ENCODE measurements at places on chromosomes 3 and 15. TPM values are rescaled to one million over a fixed set of nuclear protein-coding genes. Genes with fewer than 3 reads are reported as not detected.
A peak's percentile ranks its signal among the peaks of the same experiment; 100 is the strongest.

Gene CHRNB4
- 4.1 TPM for total RNA-seq

- no peaks in the 10 kb centered on the region for H3K27me3 ChIP-seq
- H3K4me1 ChIP-seq: no peaks in the 10 kb centered on the region
- no peak for DNase-seq
- H3K4me3 ChIP-seq: no peak overlapping the region
Observed at GRCh38 chr3:153055779-153056178, 106.2 kb upstream of the RAP2B start.

GRCh38 chr15:65962187-65962586, 92.9 kb downstream of the RAB11A start:
- peaks cover 34% of the 10 kb centered on the region for H3K27me3 ChIP-seq
- H3K36me3 ChIP-seq: no peaks in the 10 kb centered on the region
- H3K4me1 ChIP-seq: no peaks in the 10 kb centered on the region
- DNase-seq: no peak
- H3K4me3 ChIP-seq: no peak overlapping the region

DNA sequence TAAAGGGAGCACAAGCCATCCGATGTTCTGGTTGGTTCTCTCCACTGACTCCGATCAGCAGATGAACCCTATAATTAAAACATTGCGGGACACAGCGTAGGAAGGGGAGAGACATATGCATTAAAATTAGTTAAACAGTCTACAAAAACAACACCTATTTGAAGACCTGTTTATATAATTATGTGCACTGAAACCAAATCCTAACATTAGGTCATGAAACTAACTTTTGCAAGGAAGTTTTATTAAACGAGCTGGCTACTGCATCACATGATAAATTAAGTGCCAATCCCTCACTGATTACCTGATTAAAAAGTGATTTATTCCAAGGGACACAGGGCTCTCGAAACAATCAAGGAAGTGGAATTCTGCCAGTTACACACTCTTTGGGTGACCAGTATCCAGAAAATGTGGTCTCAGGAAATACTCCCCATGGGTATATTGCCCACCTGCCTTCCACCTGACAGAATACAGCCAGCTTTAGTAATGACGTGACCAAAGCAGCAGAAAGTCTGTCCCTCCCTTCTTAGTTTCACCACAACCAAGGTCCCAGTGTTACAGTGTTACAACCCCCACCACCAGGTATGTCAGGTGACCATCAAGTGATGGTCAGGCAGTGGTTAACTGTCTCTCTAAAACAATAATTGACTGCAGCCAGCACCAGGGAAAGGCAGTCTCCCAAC, 69.5 kb downstream of the HERC1 start:
- DNase-seq: no peak
- peak overlapping the region; percentile 16 for H3K27ac ChIP-seq
- peaks cover 28% of the 10 kb centered on the region for H3K4me1 ChIP-seq

GRCh38 chr3:32557640-32558352, 12.9 kb downstream of the DYNC1LI1 start:
- peaks cover 8% of the 10 kb centered on the region for H3K4me1 ChIP-seq
